Testis (tissue), 5 donors: ENCODE measurements at places on chromosomes 13 and 19. TPM values are rescaled to one million over a fixed set of nuclear protein-coding genes. Genes with fewer than 3 reads are reported as not detected.
A peak's percentile ranks its signal among the peaks of the same experiment; 100 is the strongest.

GRCh38 chr19:33622809-33623511, 1.2 kb downstream of the CHST8 start:
- no peak for DNase-seq

KIR2DL3 gene
- not detected for polyA plus RNA-seq

GRCh38 chr13:113857531-113858195, 6.2 kb downstream of the GAS6 start:
- peak; percentile 16 for DNase-seq

RPL18A gene
- polyA plus RNA-seq: 828 TPM

DNA sequence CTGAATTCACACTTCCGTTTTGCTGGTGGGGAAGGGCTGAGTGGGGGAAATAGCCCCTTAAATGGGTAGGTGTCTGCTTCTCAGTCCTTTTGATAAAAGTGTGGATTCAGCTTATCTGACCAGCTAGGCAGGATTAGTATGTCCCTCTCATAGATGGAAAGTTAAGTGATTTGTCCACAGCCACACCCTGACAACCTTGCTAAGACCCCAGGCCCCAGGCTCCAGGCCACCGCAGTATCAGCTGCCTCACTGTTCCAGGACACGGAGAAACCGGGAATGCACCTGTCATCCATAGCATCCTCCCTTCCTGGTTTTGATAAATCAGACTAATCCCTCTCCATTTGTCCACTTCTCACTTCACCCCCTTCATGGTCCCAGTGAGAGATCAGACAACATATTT, 197.7 kb downstream of the USP12 start:
- DNase-seq: no peak

MLNR gene
- polyA plus RNA-seq: not detected

DNA sequence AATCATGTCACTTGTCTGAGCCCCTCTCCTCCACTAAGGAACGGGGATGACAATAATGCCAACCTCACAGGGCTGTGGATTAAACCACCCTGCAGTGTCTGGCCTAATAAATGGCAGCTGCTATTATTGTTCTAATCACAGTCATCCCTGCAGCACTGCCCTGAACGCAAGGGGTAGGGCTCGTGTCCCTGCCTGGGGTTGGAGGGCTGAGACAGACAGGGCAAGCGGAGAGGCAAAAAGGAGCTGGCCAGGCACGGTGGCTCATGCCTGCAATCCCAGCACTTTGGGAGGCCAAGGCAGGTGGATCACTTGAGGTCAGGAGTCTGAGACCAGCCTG, 10.2 kb upstream of the KPTN start:
- DNase-seq: no peak

ZNF414 gene
- 33.9 TPM for polyA plus RNA-seq

GRCh38 chr19:51140441-51140840, 1.7 kb upstream of the SIGLEC7 start:
- DNase-seq: no peak

DNA sequence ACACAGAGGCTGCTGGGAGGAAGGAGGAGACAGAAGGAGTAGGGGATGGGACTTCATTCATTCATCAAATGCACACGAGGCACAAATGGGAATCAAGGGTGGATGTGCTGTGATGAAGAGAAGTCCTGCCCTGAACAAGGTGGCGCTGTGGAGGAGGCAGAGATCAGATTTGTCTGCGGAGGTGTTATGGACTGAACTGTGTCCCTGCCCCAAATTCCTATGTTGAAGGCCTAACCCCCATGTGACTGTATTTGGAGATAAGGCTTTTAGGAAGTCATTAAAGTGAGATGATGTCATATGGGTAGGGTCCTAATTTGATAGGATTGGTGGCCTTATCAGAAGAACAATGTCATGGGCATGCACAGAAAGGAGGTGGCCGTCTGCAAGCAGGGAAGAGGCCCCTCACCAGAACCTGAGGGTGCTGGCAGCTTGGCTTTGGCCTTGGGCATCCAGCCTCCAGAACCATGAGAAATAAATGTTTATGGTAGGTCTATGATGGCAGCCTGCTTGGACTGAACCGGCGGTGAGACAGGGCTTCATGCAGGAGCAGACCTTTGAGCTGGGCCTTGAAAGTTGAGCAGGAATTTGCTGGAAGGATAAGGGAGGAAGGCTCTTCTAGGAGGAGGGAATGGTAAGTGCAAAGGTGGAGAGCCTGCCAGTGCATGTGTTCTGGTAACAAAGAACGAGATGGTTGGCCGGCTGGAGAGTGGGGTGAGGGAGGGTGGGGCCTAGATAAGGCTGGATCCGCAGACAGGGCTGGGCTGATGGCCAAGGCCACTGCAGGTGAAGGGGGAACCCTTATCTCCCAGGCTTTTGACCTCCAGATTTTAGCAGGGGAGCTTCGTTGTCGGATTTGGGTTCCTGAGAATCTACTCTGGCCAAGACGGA, 2.7 kb upstream of the CEBPA start:
- no peak for DNase-seq

PCSK4 gene
- 179 TPM for polyA plus RNA-seq

TMEM86B gene
- 12.8 TPM for polyA plus RNA-seq

GRCh38 chr13:43126420-43126819, 103.0 kb downstream of the DNAJC15 start:
- no peak for DNase-seq

SCGB2B2 gene
- polyA plus RNA-seq: 1.5 TPM

DNA sequence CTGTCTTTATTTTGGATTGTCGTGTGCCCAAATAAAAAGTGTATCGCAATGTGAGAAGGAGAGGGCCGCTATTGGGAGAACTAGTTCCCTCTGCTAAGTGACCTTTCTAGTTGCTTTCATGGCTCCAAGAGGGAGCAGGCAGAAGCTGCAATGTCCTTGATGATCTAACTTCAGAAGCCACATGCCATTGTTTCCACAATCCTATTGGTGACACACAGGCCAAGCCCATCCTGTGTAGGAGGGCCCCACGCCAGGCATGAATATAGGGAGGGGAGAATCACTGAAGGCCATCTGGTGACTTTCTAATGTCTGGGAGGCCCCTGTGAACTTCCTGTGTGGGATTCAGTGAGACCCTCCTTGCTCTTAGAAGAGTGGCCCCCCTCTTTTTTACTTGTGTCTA, 47.8 kb upstream of the KPNA3 start:
- DNase-seq: no peak

DNA sequence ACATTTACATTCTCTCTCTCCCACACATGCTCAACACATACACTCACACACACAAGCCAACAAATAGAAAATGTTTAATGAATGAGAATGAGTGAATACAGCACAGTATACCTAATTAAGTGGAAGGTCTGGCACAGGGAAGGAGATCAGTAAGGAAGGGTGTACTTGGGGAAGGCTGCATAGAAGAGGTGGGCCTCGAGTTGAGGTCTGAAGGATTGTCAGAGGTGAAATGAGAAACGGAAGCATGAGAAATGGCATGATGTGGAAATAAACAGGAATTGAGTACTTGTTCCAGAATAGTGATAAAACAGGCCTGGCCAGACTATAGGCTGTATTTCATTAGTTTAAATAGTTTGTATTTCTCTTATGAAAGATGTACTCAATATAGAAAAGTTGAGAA, 136.2 kb downstream of the FLT1 start:
- DNase-seq: no peak

CAPN12 gene
- polyA plus RNA-seq: 3.6 TPM

EDNRB gene
- 3.5 TPM for polyA plus RNA-seq

DNA sequence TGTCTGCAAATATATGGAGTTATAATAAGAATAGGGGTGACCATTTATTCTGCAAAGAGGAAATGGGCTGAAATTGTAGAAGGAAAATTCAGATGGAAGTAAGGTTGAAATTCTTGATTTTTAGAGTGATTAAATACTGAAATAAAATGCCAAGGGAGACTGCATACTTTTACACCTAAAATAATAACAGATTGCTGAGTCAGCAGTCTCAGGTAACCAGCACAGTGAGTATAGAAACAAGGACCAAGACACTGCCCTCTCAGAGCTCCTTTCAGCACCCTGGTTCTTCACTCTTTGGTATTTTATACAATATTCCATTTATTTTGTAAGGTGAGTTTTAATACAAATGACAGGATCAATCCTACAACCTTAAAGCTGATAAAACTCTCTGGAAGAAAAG, 48.8 kb upstream of the MLNR start:
- no peak for DNase-seq

- no peak for DNase-seq
These were observed 198.7 kb downstream of the IRS2 start for GRCh38 chr13:109587689-109588088.

- DNase-seq: no peak
These were observed 404.5 kb downstream of the KCTD12 start for GRCh38 chr13:76481738-76482137.

DNA sequence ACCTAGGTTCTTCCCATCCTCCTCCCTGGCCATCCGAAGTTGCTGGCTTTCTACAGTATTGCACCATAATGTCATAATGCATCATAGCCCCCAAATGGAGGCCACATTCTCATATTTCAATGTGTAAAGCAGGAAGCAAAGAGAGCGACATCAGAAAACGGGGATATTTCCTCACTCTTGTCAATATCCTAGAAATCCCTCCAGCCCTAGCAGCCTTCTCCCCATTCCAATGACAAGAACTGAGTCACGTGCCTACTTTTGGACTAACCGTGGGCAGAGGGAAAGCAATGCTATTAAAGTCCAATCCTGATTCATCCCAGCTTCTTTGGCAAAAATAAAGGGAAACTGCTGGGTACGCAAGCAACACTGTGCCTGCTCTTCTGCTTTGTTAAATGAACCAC, 4.3 kb upstream of the RAP2A start:
- DNase-seq: no peak

KLK1 gene
- polyA plus RNA-seq: 2.7 TPM

- no peak for DNase-seq
These were observed 205.4 kb downstream of the PDS5B start for GRCh38 chr13:32791545-32792172.

- DNase-seq: no peak
These were observed 20.5 kb downstream of the ZNF607 start for GRCh38 chr19:37699057-37699456.

DNA sequence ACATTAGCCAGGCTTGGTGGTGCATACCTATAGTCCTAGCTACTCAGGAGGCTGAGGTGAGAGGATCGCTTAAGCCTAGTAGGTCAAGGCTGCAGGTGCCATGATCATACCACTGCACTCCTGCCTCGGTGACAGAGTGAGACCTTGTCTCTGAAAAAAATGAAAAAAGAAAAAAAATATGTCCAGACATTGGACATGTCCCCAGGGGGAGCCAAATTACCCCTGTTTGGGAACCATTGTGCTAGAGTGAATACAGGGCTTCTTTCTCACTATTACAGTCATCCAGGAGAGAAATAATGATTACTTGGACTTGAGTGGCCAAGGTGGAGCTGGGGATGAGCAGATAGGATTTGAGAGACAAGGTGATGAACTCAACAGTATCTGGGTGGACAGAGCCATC, 52.9 kb upstream of the ABCC4 start:
- DNase-seq: no peak

DNA sequence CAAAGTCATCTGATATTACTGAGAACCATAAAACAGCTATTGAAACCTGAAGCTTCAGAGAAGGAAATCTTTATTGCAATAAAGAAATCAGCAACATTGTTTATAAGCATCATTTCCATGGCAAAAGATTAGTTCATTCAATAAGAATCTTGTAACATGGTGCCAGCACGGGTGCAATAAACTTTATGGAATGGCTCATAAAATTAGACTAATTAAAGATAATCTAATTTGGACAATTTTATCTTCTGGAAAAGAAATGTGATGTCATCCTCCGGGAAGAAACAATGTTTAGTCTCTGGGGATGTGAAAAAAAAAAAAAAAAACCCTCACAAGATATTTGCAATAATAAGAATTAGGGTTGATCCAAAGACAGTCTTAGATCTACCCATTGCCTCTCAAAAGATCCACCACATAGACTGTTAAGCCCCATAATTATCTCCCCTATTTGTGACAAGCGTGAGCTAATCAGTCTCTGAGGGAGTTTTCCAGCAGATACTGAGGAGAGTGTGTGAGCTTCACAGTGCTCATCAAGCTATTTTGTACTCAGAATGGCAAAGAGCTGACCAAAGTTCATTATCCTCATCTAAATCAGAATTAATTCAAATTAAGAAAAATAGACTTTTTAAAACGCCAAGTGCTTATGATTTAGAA, 297.0 kb upstream of the EDNRB start:
- DNase-seq: no peak

- DNase-seq: no peak
These were observed 708 bp downstream of the KLK15 start for GRCh38 chr19:50832666-50833065.

DNA sequence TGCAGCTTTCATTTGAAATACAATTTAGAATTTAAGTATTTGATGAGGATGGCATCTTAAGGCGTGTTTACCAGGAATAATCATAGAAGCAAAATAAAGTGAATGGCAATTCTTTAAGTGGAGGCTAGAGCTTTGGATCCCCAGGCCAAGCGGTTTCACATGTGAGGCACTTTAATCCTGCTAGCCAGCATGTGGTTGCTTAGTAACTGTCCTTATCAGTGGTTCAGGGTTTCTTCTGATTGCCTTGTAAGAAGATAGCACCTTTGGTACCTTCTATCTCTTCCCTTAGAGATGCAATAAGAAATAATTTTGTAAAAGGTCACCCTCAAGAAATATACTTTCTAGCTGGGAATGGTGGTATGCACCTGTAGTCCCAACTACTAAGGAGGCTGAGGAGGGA, 38.9 kb upstream of the SERP2 start:
- DNase-seq: no peak

TBC1D17 gene
- 31.1 TPM for polyA plus RNA-seq

GRCh38 chr19:44401139-44402115, at the start of gene ZNF285:
Gene ZNF285 (minus strand): TSS chr19:44401608. CDS start chr19:44397213, 4,395 bp downstream.
- DNase-seq: peak; percentile 96

- no peak for DNase-seq
These were observed 32.8 kb upstream of the NANOS3 start for GRCh38 chr19:13844130-13844631.

- no peak for DNase-seq
These were observed 3.2 kb downstream of the NAPA start for GRCh38 chr19:47511681-47512080.

LYPD3 gene
- polyA plus RNA-seq: 1.3 TPM

DNA sequence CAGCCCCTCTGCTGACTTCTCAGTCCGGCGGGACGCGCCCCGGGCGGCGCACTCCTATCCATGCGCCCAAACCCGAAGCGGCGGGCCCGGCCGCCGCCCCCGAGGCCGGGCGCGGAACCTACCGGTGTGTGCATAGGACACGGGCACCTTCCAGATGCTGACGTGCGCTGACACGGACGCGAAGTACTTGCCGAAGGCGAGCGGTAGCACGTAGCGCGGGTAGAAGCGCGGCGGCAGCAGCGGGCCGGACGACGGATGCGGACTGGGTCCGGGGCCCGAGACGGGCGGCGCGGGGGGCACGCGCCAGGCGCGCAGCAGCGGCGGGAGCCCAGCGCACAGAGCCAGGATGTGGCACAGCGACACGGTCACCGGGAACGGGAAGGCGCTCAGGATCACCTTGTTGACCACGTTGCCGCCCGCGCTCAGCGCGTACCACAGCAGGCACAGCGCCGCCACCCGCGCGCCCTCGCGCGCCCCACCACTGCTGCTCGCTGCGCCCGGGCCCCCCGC, 338 bp downstream of the SLC35E1 start:
- DNase-seq: no peak

DNA sequence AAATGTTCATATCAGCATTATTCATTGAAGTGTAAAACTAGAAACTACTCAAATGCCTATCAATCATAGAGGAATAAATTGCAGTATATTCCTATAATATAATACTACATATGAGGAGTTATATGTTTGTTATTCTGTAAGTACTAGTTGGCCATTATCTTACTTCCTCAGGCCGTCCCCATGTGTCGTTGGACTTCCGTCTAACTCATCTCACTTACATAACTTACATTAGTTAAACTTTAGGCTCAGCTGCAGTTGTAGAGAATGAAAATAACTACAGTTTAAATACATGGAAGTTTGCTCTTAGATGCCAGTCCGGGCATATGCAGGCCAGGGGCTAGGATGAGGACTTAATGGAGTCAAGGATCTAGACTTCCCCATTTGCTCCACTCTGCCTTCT, 8.6 kb upstream of the EPSTI1 start:
- no peak for DNase-seq
